ENCODE measurements at places on chromosomes 11 and 22.

DNA sequence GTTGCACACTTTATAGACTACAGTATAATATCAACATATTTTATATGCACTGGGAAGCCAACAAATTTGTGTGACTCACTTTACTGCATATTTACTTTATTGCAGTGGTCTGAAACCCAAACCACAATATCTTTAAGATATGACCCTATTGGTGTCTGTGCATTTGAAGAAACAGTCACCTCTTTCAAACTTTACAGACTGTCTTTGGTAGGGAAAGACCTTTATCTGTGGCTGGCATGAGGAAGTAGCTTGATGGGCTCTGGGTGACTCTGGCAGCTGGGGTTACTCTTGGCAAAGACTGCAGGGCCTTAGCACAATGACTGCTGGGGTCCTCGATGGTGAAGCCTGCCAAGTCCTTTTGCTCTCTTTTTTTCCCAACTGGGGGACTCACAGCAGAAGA lies 21.3 kb upstream of the ABTB2 start:
- DNase-seq: no peak

DNA sequence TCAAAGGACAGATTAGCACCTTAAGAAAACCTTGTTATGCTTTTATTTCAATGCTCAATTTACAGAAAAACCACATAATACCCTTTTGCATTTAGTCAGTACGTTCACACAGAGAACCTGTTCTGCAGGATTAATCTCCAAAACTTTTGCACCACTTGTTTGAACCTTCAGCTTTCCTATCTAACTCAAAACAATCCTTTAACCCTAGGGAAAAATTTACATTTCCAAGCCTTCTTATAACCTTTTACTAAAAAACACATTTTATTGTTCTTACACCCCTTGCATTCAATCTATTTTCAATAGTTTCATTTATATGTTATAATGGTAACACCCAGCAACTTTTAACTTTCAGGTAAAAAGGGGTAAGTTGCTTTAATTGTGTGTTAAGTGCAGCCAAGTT lies 952.5 kb upstream of the CNTN5 start:
- no peak for DNase-seq

- no peak for DNase-seq
Observed at GRCh38 chr11:74550991-74551753, 41.2 kb upstream of the POLD3 start.

- DNase-seq: no peak
Observed at GRCh38 chr22:22245935-22246525, 1.4 kb downstream of the VPREB1 start.

- DNase-seq: no peak
Observed at GRCh38 chr11:61095021-61095420, 7.3 kb upstream of the CD5 start.

DNA sequence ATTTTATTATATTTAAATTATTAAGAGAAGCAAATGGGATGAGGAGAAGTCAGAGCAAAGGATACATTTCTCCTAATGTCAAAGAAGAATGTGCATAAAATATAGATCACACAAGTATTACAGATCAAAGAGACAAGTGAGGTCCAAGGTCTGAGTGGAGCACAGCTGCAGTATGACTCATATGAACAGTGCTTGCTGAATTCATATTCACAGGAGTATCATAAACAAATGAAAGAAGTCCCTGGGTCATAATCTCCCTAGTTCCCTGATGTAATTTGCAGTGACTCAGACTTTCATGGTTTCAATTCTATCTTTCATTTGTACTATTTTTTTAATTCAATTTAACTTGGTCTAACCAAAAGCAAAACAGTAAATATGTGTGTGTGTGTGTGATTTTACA lies 499.0 kb upstream of the CCDC179 start:
- DNase-seq: no peak

GRCh38 chr22:48154943-48155240 lies 1392.4 kb downstream of the TBC1D22A start:
- DNase-seq: no peak

DNA sequence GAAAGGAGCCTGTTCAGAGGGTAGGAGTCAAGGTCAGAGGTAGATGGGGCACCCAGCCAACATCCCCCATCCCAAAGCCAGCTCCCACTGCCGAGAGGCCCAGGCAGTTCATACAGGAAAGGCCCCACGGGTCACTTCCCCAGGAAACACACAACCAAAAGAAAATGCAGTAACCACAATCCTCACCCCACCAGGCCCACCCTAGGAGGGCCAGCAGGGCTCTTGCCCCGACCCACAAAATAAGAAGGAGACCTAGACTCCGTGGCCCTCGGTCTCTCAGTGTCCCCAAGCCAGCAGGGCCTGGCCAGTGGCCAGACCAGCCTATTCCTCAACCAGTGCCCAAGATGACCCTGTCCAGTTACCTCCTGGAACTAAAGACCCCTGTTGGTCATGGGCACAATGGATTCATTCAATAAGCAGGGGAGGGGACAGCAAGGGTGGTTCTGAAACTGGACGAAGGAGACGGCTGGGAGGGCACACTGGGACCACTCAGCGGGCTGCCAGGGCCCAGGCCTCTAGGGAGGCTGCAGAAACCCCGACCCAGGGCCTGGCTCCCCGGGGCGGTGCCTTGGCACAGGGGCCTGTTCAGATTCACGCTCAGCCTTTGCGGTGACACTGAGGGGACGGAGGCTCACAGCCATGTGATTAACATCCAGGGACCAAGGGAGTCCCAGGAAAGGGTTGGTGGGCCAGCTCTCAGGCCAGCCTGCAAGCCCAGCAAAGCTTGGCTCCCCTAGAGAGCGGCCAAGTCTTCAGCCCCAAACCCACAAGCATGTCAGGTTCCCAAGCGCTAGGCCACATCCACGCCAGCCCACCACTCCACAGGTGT lies 5.5 kb downstream of the RAB3IL1 start:
- no peak for DNase-seq

DNA sequence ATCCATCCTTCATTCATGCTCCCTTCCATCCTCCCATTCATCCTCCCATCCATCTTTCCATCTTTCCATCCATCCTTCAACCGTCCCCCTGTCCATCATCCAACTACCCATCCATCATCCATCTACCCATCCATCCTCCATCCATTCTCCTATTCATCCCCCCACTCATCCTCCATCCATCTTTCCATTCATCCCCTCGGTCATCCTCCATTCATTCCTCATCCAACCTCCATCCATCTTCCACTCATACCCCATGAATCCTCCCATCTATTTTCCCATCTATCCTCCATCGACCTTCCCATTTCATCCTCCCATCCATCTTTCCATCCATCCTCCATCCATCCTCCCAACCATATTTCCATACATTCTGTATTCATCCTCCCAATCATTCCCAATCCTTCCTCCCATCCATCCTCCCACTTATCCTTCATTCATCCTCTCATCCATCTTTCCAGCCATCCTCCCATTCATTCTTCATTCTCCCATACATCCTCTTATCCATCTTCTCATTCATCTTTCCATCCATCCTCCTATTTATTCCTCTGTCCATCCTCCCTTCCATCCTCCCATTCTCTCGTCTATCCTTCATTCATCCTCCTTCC lies 29.9 kb downstream of the IGLL1 start:
- no peak for DNase-seq

DNA sequence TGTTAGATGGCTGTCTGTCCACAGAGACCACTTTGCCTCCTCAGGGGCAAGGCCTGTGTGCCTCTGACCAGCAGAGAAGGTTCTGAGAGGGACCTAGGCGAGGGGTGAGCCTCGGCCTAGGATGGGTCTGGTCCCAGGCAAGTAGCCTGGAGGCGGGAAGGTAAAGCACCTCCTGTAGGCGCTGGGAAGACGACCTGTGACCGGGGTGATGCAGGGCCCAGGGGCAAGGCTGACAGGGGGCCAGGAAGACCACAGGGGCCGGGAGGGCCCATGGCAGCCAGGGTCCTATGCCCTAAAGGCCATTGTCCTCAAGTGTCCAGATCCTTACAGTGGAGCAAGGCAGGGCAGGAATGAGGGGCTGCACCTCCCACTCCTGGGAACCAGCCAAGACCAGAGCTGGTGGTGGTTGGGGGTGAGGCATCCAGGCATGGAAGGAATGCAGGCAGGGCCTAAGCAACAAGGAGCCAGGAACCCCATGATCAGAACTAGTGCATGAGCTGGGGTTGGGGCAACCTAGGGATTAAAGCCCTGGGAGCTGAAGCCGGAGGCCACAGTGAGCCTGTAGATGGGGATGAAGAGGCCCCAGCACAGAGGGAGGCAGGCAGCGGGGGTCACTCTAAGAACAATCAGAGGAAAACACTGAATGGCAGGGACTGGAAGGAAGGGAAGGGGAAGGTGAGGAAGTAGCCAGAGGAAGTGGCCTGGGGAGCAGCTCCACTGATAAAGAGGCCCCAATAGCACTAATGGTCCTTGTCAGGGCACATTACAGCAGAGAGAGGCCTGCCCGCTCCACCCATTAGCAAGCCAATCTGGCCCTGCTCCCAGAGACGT lies 32.9 kb upstream of the KLHL35 start:
- DNase-seq: no peak

DNA sequence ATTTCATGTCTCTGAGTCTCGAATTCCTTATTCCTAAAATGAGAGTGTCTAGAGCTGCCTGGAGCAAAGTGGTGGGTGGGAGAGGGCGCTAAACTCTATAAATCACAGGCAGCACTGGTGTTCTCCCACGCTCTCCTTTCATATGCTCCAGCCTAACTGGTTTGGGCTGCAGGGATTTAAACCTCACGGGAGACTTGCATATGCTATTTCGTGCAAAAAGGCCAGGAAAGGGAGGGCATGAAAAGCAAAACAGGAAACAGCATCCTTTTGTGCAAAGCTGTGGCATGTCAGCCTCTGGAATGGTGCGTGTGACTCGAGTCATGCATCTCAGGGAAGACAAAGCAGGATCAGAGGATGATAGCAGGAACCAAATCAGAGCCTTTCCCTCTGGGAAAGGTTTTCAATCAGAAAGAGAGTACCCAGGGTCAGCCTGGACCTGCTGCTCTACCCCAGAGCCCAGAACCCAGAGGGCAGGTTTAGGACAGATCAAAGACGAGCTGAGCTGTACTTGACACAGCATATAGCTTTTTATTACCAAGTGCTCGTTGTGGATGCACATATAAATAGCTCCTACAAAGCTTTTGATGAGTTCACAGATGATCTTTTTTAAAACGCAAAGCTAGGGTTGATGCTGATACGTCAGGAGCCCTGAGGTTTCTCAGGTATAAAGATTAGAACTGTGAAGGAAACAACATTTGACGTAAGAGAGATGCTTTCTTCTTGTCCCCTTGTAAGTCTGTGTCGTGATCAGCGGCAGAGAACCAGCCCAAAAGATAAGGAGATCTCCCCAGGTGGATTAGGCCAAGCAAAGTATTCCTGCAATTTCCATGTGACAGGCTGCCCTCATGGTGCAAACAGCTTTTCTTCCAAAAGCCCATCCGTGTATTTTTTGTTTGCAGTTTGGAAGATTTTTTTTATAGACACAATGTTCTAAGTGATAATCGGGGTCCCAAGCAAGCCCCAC lies 46.2 kb upstream of the YWHAH start:
- no peak for DNase-seq

DNA sequence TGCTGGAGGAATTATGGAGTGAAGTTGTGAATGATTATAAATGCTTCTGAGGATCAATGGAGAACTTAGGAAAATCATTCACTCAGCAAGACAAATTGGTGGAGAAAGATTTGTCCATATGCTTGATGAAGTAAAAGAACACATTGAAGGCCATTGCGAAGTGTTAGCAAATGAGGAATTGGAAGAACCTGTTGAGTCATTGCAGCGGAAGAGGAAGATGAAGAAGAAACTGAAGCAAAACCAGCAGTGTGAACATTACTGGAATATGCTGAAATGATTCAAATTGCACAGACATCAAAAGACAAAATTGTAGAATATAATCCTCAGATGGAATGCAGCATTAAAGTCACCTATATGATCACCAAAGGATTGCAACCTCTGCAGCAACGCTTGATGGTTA lies 168.1 kb downstream of the ADAMTS15 start:
- no peak for DNase-seq

GRCh38 chr11:73521621-73522020 lies 76.3 kb downstream of the FAM168A start:
- DNase-seq: no peak

GRCh38 chr11:27697679-27698275 lies 2.5 kb downstream of the BDNF start:
- no peak for DNase-seq

GRCh38 chr22:24398409-24398808 lies 29.0 kb upstream of the ADORA2A start:
- no peak for DNase-seq

DNA sequence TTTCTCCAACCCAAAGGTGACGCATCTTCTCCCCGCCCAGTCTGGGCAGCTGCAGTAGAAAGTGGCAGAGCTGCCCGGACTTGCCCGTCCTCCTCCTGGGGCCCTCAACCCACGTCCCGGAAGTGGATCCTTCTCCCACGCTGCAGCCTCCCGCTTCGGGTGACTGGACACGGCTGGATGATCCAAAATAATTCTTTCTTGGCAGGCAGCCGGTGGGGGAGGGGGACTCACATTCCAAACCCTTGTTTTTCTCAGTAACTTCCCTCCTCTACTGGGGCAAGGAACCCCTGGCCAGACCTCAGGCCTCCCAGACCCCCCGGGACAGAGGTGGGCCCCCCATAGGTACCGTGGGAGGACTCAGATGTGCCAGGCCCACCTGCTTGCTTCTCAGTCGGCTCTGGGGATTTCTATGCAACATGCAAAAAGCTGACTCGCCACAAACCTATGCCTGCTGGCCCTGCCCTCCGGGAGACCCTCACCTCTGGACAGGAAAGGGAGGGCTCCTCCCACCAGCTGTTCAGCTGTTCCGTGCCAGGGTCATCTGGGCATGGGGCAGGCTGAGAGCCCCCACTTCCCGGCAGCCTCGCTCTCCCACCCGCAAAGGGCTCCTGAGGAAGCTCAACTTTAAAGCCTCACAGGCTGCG lies 1.4 kb downstream of the PLXNB2 start:
- no peak for DNase-seq

DNA sequence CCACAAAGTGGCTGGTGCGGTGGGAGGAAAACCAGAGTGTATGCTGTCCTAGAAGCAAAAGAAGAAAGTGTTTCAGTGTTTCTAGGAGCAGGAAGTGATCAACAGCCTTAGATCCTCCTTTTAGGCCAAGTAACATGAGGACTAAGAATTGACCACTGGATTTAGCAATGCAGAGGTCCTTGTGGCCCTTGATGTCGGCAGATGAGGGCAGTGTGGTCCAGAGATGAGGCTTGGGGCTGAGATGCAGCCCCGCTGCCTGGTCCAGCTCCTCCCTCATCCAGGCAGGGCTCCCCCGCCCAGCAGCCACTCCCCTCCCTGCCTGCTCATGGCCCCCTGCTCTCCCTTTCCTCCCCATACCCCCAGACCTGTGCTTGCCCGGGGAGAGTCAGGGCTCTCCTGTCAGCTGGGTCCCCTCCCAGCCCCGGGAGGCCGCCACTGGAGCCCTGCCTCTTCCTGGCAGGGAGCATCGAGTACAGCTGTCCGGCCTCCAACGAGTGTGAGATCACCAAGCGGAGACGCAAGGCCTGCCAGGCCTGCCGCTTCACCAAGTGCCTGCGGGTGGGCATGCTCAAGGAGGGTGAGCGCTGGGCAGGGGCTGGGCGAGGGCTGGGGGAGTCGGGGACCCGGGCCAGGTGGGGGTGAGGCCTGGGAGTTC lies 3.7 kb downstream of the TRMT112 start:
- no peak for DNase-seq
